Skeletal muscle cell (primary cell): ENCODE measurements at places on chromosomes 4 and X.

- DNase-seq = no peak
These were observed 209.5 kb upstream of the PACRGL start for GRCh38 chr4:20490734-20491133.

GRCh38 chr4:176123710-176124407 is 58.2 kb downstream of the WDR17 start:
- DNase-seq = no peak

DNA sequence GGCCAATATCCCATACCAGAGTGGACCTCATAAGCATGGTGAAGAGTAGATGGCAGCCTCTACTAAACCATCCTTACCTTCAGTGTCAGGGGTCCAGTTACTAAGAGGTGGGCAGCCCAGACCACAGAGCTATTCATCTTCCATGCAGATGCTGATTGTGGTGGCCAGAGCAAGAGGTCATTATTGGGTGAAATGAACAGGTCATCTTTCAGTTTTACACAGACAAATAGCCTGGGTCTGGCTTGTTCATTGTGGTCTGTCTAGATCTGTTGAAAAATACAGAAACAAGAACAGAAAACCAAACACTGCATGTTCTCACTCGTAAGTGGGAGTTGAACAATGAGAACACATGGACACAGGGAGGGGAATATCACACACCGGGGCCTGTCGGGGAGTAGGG is 71.3 kb downstream of the PAK3 start:
- no peak for DNase-seq

- DNase-seq = no peak
These were observed 745 bp downstream of the SLC39A8 start for GRCh38 chr4:102344520-102344953.

DNA sequence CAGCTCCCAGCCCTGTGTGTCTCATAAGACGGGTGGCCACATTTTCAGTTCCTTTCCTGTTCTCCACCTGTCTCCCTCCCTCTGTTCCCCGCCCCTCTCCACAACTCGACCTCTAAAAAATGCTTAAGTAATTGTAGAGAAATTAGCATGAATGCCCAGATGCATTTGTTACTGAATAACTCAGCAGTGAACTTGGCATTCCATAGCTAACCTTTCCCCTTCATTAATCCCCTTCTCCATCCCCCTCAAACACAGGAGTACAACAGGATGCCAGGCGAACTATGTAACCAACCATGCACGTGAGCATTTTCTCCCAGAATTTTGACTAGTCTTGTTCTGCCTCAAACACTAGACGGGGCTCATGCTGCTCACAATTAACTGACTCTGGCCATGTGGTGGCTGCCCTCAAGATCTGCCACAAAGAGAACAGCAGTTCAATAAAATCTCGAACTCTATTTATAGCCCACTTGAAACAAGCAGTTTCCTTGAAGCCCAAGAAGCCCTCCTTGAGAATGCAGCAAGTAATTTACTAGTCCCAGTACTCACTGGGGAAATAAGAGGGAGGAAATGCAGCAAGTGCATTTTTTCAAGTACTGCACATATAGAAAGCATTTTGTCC is 351.2 kb downstream of the ARHGAP24 start:
- no peak for DNase-seq

GRCh38 chr4:125266901-125267604 is 47.7 kb upstream of the FAT4 start:
- DNase-seq = peak; percentile 82

DNA sequence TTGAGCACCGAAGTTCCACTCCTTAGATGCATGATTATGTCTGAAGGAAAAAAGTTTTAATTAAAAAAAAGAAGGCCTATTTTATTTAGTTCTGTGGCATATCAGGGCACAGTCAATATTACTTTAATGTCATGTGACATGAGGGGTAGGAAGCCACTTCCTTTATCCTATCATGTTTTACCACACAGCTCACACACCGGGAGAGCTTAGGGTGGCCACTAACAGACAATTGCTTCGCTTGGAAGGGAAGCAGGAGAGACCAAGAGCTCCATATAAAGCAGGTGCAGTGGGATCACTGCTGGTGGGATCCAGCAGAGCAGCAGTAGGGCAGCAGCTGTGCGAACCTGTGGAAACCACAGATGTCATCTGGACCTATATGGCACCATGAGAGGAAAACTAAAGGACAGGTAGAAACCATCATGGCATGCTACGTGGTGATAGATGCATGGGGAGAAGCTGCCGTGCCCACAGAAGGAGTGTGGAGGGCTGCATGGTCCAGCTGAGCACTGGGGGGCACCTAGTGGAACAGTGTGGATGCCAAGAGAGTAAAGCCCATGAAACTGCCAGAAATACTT is 52.0 kb downstream of the DTHD1 start:
- DNase-seq = no peak

DNA sequence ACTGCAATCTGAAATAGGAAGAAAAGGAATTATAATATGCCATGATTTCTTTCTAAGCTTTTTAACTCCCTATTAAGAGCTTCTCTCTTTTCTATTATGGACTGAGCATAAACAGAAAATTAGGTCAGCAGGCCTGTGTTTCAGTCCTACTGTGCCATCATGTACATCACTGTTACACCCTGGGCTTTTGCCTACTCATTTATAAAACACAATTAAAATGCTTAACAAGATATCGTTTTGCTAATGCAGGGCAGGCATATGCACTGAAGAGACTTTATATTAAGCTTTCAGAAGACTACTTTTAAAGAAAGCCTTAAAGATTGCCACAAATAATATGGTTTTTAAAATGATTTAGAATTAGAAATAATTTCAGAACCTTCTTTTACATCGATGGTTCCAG is 828 bp upstream of the BBS12 start:
- DNase-seq = no peak

DNA sequence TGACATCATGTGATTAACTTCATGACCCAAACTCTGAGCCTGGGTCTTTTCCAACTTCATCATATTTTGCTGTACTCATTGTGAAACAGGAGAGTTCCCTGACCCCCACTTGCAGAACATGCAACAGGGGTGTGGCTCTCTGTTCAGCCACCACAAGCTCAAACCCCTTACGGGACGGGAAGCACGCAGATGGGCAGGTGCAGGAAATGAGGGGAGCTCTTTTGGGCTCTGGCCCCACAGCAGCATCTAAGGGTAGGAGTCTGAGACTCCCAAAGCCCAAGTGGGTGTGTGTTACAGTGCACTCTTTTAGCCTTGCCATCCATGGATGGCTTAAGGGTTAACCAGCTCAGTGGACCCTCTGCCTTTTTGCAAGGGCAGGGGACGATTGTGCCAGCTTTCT is 599.5 kb upstream of the SMIM31 start:
- no peak for DNase-seq

- no peak for DNase-seq
These were observed 15.1 kb upstream of the FGFR3 start for GRCh38 chr4:1777822-1778641.

- no peak for DNase-seq
These were observed 77.7 kb upstream of the DCAF8L1 start for GRCh38 chrX:28058901-28059300.

DNA sequence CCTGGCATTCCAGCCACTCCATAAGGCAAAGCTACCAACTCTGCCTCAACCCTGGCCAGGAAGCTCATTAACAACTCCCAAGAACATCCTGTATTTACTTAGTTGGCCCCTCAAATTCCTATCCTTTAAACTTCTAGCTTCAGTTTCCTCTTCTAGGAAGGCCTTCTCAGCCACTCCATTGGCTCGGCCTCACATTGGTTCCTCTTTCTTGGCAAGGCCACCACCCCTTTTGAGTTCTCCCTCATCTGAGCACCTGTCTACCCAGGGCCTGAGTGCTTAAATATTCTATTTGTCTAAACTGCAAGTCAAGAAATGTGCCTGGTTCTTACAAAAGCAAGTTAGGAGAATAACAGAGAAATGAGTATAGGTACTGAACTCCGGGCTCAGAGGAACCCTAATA is 10.0 kb downstream of the SMC1A start:
- no peak for DNase-seq

GRCh38 chrX:3046253-3047240 is 5.3 kb downstream of the ARSF start:
- DNase-seq = no peak

GRCh38 chrX:149641835-149642234 is 10.2 kb upstream of the TMEM185A start:
- no peak for DNase-seq

- DNase-seq = no peak
These were observed 4.4 kb downstream of the PLAC1 start for GRCh38 chrX:134653835-134654234.

DNA sequence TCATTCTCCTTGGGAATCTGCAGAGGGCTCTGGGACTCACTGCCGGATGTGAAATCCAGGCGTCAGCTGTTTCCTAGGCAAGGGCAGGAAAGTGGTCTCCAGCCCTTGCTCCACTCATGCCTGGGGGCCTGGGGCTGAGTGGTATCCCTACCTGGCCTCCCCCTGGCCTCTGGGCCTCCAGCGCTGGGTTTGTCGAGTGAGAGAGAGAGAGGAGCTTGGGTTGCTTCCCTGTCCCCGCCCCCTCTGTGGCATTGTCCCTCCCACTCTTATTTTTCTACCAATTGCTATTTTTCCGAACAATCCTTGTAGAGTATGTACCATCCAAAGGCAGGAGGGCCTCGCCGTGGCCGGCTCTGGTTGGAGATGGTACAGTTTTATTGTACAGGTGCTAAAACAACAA is 53.1 kb downstream of the ELF4 start:
- no peak for DNase-seq

- no peak for DNase-seq
These were observed 53.3 kb downstream of the JADE1 start for GRCh38 chr4:128862608-128863311.

GRCh38 chr4:2338754-2339457 is 77.0 kb upstream of the MXD4 start:
- no peak for DNase-seq

DNA sequence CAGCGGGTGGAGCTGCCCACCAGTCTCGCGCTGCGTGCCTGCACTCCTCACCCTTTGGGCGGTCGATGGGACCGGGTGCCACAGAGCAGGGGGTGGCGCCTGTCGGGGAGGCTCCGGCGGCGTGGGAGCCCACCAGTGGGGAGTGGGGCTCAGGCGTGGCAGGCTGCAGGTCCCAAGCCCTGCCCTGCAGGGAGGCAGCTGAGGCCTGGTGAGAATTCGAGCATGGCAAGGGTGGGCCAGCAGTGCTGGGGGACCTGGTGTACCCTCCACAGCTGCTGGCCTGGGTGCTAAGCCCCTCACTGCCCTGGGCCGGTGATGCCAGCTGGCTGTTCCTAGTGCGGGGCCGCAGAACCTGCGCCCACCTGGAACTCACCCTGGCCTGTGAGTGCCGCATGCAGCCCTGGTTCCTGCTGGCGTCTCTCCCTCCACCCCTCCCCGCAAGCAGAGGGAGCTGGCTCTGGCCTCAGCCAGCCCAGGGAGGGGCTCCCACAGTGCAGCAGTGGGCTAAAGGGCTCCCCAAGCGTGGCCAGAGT is 746.6 kb upstream of the PABPC4L start:
- DNase-seq = no peak

DNA sequence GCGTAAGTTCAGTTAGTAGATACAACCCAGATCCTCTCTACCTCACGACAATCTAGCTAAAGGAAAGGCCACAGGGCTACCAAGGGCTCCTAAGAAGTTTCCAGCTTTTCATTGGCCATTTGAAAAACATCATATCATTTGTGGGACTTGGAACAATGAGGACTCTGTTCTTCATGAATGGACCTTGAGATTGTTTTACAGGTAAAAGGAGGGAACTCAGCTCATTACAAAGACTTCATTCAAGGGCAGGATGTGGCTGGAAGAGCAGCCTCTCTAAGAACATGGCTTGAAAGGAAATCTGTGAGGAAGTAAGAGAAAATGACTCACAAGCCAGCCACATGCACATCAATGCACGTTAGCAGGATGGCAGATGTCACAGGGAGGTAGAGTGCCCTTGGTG is 105.9 kb upstream of the SLC7A11 start:
- DNase-seq = no peak

DNA sequence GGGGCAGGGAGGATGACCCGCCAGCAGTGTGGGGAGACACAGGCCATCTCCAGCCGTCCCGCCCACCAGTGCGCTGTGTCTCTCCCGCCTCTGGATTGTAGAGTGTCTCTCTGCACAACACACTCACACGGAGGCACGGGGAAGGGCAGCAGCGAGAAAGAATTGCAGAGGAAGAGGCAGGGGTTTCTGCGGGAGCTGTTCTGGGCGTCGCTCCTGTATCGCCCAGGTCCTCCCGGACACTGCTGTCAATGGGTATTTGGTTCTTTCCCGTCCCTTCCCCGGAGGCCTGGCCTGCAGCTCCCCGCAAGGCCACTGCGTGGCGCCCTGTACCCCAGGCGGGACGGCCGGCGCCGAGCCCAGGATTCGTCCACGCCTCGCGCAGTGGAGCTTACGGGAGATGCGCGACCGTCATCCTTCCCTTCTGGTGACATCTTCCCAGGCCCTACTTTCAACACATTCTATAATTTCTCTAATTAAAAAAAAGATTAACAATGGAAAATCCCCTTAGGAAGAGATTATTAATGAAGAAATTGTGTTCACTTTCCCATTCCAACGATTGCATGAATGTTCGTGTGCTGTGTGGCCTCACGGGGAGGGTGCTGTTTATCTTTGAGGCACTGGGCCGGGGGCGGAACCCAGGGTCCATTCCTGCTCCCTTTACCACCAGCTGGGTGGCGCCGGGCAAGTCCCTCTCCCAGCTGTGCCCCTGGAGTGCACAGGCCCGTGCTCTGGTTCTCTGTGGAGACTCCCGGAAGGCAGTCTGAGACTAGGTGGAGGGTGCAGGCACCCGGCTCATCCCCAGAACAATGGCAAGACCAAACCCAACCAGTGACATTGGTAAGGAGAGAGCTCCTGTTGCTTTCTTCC is 95.7 kb downstream of the CPZ start:
- DNase-seq = no peak
